Fibroblast of lung (primary cell): ENCODE measurements at places on chromosomes 5 and 9. TPM values are rescaled to one million over a fixed set of nuclear protein-coding genes. Genes with fewer than 3 reads are reported as not detected.

The WNT8A gene
- not detected in 2 replicates for total RNA-seq

The IFNA21 gene
- total RNA-seq: not detected in 2 replicates

The FBLL1 gene
- total RNA-seq: 0.66 and 3.9 TPM in 2 replicates

The OR4F3 gene
- total RNA-seq: 0.17 and 0.26 TPM in 2 replicates

The NME5 gene
- total RNA-seq: 2.5 and 3.3 TPM in 2 replicates

The LCN10 gene
- total RNA-seq: not detected in 2 replicates

The GRM6 gene
- not detected in 2 replicates for total RNA-seq
